ENCODE measurements at places on chromosomes 3 and 15. TPM values are rescaled to one million over a fixed set of nuclear protein-coding genes. Genes with fewer than 3 reads are reported as not detected.

SAMMSON gene
- not detected for total RNA-seq

TEX55 gene
- not detected for total RNA-seq

DPPA2 gene
- total RNA-seq, result not detected

CHRNB4 gene
- not detected for total RNA-seq

BCHE gene
- under 0.01 TPM for total RNA-seq

SLC22A13 gene
- 0.18 TPM for total RNA-seq

KNSTRN gene
- total RNA-seq, result 48.5 TPM

HGD gene
- not detected for total RNA-seq

TM4SF18 gene
- 81.6 TPM for total RNA-seq

GREM1 gene
- total RNA-seq, result 0.07 TPM

TARS3 gene
- 6.8 TPM for total RNA-seq

DNA sequence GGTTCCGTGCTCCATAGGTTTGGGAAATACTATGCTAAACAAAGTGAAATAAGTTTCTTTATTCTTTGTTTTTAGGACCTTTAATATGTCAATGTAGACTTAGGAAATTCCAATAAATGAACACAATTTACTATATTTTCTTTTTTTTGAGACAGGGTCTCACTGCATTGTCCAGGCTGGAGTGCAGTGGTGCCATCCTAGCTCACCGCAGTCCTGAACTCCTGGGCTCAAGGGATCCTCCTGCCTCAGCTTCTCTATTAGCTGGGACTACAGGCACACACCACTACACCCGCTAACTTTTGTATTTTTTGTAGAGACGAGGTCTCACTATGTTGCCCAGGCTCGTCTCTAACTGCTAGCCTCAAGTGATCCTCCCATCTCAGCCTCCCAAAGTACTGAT lies 12.4 kb upstream of the HOMER2 start:
- no peak for DNase-seq

DNA sequence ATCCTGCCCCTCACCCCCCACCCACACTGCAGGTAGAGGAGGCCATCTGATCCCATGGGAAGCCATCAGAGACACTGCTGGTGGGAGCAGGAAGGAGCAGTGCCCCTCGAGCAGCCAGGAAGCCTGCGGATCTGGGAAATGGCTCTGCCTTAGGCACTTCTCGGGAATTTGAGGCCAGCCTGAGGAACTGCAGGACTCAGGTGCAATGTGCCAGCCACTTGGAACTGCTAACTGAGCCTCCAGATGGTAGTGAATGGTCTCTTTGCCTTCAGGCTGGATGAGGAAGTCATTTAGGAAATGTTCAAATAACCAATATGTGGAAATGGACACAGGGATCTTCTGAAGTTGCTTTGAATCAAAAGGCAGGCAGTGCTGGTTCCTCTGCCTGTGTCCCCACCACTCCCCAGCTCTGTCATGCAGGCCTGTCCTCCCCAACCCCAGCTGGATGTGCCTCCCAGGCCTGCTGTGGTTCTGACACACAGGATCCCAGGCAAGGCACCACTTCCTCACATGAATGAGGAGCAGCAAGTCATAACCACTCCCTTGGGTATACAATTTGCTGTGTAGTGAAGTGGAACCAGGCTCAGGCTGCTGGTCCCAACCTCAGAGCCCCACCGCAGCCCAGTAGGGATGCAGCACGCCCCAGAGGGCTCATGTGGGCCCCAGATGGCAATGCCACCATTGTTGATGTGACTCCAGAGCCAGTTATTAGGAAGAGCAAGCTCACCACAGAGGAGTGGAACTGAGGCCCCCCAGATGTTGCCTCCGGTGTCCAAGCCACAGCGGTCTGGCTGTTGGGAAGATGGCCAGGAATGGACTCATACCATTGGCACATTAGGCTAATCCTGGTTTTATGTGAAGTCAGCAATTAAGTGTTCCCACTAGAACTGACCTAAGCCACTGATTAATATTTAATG lies 46.5 kb upstream of the LIMD1 start:
- DNase-seq, result no peak

DNA sequence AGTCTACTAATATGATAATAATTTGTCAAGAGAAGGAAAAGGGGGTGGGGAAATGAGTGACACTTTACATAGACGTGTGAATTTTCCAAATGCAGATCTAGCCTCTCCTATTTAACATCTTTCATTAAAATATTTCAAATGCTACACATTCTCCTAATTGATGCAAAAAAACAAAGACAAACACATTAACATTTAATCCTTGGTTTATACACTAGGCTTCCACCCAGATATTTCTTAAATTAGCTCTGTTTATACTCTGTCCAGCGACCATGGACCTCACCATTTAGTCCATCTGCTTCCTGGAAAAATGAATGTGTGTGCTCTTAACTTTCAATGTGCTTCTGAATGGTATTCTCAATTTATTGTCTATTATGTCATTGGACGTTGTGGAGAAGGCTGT lies 409.9 kb downstream of the LSAMP start:
- no peak for DNase-seq

DNA sequence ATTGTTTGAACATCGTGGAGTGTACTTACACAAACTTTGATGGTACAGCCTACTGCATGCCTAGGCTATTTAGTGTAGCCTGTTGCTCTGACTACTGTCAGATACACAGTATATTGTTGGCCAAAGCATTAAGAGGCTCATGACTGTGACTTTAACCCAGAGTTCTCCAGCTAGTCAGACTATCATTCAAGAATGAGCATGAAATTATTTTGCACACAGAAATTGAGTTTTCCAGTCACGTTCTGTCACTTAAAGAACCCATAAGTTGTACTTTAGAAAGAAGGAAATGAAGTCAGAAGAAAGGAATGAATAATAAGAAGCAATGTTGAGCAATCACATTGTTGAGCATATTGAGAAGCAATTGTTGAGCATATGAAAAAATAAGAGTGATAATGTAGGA lies 37.6 kb upstream of the SLC22A13 start:
- DNase-seq, result peak; percentile 5

DNA sequence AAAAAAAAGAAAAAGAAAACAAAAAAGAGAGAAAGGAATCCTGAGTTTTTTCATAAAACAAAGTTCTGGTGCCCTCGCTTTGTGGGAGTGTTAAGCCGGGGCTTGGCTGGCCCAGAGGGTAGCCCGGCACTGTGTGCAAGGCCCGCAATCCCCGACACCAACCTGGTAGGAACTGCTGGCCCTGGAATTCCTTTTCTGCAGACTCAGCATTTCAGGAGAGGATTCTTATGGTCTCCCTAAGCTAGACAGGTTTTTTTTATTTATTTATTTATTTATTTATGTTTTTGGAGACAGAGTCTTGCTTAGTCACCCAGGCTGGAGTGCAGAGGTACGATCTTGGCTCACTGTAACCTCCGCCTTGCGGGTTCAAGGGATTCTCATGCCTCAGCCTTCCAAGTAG lies 238.8 kb downstream of the PDCD6IP start:
- DNase-seq, result no peak

GRCh38 chr15:96422125-96422524 lies 91.6 kb downstream of the NR2F2 start:
- no peak for DNase-seq

DNA sequence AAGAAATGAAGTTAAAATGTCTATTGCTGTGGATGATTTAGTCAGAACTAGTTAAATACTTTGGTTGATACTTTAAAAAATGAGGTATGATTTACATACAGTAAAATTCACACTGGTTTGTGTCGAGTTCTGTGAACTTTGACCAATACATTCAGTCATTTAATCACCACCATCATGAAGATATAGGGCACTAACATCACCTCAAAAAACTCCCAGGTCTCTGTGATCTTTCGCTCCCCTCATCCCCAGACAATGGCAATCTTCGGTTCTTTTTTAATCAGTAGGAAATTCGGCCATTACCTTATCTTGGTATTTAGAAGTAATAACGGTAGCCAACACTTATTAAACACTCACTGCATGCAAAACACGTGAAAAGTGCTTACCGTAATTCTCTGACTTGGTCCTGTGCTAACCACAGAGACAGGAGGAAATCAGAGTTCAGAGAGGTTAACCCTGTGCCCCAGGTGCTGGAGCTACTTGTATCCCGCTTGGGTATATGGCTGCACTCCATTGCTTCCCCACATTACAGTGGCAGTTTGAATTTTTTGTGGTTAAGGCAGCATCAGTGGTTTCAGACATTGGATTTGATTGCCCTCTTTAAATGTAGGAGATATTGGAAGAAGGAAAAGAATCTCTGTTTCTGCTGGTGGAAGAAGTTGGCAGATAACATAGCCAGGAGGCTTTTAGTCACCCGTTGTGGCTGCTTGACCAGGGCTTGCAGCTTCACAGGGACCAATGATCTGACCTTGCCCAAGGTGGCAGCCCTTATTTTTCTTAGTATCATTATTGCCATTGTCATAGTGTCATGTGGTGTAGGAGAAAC lies 4.2 kb downstream of the PLCL2 start:
- no peak for DNase-seq

- peak; percentile 19 for DNase-seq
Observed at GRCh38 chr15:72751751-72752455, 31.7 kb downstream of the ADPGK start.

DNA sequence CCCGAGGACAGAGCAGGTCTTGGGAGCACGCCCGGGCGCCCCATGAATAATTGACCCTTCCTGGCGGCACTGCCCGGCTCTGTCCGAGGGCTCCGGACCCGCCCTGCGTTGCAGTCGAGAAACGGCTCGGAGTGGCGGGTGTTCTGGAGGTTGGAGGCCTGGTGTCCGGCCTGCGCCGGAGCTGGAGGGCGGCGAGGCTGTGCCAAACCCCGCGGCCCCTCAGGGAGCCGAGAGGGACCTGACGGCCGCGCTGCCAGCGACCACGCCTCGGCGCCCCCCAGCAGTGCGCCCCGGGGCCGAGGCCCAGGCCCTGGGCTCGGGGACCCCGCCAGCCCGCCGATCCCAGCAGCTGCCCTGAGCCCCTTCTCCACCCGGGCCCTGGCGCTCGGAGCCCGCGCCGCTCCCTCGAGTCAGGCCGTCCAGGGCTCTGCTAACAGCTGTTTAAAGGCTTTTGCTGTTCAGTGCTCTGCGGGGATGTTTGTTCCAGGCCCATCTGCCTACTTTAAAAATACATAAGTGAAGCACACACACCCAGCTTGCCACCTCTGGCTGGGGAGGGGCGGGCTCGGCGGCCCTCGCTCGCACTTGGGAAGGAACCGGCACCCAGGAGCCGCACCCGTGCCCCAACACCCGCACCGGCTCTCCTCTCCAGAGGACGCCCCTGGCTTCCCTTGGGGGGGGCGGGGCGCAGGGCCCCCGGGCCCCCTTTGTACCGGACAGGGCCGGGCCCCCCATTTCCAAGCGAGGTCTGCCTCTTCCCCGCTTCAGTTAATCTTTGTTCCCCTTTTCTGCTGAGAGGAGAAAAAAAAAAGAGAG lies 730 bp upstream of the ZNF710 start:
- DNase-seq, result no peak

DNA sequence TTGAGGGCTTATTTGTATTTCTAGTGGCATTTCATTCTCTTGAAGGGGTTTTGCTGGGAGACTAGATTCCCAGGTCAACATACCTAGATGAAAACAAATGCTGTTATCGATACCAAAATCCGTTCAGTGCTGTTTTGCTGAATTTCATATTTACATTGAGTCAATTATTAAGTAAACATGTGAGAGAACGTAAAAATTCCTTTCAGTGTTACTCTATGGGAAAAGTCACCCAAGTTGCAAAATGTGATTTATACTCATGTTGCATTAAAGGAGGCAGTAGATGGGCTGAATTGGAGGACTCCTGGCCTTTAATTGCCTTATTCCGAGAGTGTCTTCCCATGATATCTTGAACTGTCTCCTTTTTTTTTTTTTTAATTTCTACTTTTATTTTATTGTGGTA lies 1011.3 kb upstream of the NR2F2 start:
- DNase-seq, result no peak

GRCh38 chr15:80441041-80441440 lies 36.9 kb downstream of the ARNT2 start:
- no peak for DNase-seq

DNA sequence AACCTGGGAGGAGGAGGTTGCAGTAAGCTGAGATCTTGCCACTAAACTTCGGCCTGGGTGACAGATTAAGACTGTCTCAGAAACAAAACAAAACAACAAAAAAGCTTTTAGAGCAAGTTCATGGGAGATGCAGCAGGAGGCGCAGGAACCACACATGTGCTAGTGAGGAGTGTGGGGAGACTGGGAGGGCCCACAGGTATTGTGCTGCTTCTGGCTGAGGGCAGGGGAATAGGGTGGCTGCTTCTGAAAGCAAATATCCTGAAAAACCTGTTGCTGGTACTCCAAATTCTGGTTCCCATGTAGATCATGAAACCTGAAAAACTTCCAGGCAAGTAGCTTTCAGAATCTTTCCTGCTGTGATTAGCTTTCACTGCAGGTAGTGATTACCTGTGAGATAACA lies 22.1 kb downstream of the TYRO3 start:
- no peak for DNase-seq

- no peak for DNase-seq
Observed at GRCh38 chr3:96027718-96028117, 786.7 kb upstream of the EPHA6 start.

DNA sequence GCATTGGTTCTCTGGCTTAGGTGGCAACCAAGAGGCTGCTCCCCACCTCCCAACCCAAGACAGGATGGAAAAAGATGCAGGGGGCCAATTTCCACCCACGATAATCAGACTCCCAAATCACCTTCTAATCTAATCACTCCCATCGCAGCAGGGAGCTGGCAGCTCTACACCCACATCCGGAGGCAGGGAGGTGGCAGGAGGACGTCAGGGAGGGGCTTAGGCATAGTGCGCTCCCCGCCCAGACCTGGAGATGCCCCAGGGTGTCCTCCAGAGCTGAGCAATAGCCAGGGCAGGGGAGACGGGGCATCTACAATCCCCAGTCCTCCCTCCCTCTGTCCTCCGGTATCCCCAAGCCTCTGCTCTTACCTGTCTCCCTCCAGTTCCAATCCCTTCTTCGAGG lies 70.5 kb upstream of the SEC13 start:
- DNase-seq, result no peak

DNA sequence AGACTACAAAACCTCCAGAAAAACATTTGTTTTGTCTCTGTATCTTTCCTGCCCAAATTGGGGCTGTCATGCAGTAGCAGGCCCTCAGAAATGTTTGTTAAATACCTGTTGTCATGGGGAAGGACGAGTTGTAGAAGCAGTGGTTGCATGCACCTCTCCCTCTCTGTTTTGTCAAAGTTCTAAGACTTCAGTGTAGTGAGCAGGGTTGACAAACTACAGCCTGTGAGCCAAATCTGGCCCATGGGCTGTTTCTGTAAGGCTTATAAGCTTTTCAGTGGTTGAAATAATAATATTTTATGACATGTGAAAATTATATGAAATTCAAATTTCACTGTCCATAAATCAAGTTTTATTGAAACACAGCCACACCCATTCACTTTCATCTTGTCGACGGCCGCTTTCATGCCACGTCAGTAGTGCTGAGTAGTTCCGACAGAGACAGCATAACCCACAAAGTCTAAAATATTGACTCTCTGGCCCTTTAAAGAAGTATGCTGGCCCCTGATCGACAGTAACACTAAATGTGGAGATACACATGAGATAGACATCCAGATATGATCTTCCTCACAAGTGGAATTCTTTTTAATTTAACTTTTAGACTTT lies 102.9 kb downstream of the PDZRN3 start:
- DNase-seq, result no peak

- no peak for DNase-seq
Observed at GRCh38 chr3:38966811-38967692, 84.7 kb downstream of the SCN11A start.
